ENCODE measurements at places on chromosomes 2 and 18.

- no peak for DNase-seq
Observed at GRCh38 chr2:21118302-21118920, 5.4 kb upstream of the TDRD15 start.

GRCh38 chr2:195596840-195597239, 60.2 kb upstream of the SLC39A10 start:
- no peak for DNase-seq

GRCh38 chr2:189024901-189025618, 50.9 kb downstream of the COL3A1 start:
- DNase-seq: no peak

DNA sequence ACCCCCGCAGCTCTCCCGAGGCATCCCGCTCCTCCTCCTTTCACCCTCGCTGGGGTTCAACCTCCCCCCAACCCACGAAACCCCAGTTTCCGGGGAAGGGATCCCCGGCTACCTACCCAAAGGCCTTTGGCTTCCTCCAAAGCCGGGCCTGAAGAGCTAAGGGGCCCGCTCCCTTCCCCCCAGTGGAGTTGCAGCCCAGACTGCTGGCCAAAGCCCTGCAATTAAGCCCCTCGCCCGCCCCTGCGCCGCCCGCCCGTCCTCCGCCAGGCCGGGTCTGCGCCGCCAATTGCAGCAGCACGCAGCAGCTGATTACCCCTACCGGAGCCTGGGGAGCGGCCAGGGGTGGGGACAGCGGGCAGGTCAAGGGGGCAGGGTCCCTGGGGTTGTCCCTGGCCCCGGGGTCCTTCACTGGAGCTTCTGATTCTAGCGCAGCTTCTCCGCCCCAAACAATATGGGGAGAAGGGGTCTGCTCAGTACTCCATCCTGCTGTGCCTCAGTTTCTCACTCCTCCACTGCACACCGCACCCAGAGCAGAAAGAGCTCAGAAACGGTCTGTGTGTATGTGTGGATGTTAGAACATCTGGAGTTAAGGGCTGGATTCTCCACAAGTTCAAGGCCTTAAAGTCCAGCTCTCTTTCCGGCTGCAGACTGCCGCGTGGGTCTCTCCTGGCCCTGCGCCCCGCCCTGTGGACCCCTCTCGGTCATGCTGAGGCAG, 16.9 kb downstream of the WNT10A start:
- no peak for DNase-seq

GRCh38 chr2:219576505-219577388, 4.6 kb downstream of the INHA start:
- DNase-seq: no peak

GRCh38 chr2:141595316-141595920, 535.4 kb downstream of the LRP1B start:
- DNase-seq: no peak

GRCh38 chr2:72330652-72331051, 183.0 kb upstream of the CYP26B1 start:
- DNase-seq: no peak

DNA sequence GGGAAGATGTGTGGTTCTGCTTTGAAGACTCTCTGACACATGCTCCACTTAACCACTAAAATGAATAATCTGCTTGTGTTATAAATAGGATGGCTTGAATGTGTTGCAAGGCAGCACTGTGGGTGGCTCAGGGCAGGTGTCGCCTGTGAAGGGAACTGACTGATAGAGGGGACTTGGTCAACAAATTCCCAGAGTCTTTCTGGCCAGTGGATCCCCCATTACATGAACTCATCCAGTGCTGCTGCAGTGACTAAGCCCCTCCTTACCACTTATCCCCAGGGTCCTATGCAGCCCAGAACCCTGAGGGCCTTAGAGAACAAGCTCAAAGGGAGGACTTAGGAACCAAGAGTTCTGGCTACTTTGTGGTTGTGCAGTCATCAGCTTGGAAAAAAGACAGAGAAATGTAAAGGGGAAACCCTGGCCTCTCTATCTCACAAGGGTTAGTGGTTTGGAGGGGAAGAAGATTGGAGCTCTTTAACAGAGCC, 226.2 kb upstream of the TNP1 start:
- no peak for DNase-seq

GRCh38 chr2:216399621-216400020, 12.7 kb upstream of the SMARCAL1 start:
- DNase-seq: no peak

GRCh38 chr2:217935901-217936684, 66.7 kb downstream of the TNS1 start:
- DNase-seq: no peak

DNA sequence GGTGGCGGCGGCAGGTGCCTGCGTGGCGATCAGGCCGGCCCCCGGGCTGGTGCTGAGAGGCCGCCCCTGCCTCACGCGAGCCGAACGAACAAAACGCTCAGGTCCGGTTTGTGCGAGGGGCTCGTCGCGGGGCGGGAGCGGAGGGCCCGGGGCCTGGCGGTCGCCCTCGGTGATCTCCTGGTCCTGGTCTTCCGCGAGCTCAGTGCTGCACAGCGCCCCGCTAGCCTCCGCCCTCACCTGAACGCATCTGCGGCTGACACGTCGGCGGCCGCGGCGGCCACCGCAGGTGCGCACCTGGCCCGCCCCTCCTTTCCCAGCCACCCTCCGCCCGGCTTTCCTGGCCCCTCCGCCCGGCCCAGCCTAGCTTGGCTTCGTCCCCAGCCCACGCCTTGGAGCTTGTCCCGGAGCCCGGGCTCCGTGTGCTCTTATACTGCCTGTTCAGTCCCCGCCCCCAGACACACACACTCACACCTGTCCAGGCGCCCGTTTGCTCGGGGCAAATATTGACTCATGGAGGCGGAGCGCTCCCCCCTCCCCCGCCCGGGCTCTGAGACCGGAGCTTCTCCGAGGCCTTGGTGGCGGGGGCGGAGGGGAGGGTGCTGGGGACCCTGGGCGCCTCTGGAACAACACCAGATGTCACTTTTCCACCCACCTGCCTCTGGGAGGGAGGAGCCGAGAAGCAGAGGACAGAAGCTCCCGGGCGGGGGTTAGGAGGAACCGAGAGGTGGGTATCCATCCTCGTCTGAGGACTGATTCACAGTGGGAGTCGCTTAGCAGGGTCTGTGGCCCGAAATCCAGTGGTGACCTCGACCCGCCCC, 8.6 kb upstream of the CRYBA2 start:
- DNase-seq: no peak

- no peak for DNase-seq
Observed at GRCh38 chr2:64828261-64828660, 160.9 kb upstream of the SLC1A4 start.

GRCh38 chr18:63881851-63882250, 5.7 kb upstream of the SERPINB2 start:
- DNase-seq: no peak

DNA sequence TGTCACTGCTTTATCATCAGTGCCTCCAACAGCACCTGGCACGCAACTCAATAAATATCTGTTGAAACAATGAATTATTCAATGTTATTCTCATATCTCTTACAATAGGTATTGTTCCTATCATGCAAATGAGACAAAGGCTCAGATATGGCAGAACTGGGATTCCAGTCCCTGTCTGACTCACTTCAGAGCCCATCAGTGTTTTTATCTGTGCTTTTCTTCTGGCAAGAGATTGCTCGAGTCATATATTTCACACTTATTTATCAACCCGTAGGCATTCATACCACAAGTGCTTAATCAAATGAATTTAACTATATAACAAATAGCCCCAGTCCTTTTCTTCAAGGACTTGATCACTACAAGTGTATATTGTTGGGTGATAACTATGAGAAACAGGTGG, 76.4 kb upstream of the TSPYL6 start:
- DNase-seq: no peak

DNA sequence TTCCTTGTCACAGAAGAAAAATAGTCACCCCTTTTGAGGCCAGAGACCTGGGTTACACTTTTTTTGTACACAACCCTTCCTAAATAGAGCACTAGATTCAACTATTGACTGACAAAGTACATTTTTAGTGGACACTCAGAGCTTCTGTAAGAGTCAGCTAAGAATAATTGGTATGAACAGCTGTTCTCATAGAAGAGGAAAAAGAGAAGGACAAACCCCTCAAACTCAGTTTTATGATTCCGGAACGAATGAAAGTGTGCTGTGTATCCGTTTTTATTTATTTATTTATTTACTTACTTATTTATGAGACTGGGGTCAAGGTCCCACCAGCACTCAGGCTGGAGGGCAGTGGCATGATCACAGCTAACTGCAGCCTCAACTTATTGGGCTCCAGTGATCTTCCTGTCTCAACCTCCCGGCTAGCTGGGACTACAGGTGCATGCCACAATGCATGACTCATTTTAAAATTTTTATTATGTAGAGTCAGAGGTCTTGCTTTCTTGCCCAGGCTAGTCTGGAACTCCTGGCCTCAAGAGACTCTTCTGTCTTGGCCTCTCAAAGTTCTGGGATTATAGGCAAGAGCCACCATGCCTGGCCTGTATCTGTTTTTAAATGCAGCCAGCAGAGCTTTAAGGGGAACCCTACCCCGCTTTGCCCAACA, 36.0 kb upstream of the FZD5 start:
- DNase-seq: no peak

DNA sequence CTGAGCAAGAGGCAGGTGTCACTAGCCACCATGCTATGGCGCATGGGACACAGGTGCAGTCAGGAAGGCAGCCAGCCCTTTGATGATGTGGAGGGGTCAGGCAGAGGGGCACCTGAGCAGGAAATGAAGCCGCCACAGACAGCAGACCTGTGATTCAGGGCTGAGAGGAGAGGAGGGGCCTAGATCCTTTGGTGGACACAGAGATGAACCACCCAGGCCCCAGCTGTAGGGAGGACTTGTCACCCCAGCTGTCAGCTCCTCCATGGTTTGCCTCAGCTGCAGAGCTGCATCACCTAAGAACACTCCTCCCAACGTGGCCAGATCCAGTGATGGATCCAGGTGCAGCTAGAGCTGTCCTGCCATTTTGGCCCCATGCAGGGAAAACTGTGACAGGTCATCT, 11.6 kb downstream of the ASB18 start:
- no peak for DNase-seq

DNA sequence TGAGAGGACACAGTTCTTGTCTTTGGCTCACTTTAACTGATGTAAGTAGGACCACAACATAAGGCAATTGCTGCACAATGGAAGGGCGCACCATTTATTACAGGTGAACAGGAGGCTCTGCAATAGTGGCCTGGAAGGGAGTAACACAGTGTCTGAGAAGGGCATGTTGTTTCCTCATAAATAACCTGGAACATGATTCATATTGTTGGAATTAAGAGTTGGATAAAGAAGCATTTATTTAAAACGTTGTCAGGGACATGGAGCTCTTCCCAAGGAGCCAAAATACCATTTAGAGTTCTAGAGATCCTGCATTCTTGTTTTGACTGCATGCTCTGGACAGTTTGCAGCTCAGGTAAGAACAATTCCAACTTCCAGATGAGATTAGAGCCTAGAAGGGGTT, 110.4 kb downstream of the PLCL1 start:
- no peak for DNase-seq

DNA sequence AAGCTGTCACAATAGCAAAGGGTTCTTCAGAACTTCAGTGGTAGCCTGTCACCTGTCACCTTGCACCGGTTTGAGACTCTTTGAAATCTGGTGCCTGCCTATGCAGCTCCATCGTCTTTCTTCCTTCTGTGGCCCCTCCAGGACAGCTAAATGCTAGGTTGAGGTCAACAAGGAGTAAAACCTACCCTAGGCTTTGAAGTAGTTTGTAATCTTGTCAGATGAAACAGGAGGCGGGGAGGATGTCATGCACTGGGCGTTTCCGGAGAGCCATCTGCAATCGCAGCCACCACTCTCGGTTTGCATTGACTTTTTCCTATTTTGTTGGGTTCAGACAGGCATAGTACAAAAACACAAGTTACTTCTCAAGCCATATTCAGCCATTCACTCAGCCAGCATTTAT, 116.7 kb downstream of the LPIN1 start:
- no peak for DNase-seq

- DNase-seq: no peak
Observed at GRCh38 chr2:227607941-227608340, 6.7 kb downstream of the SCYGR3 start.

DNA sequence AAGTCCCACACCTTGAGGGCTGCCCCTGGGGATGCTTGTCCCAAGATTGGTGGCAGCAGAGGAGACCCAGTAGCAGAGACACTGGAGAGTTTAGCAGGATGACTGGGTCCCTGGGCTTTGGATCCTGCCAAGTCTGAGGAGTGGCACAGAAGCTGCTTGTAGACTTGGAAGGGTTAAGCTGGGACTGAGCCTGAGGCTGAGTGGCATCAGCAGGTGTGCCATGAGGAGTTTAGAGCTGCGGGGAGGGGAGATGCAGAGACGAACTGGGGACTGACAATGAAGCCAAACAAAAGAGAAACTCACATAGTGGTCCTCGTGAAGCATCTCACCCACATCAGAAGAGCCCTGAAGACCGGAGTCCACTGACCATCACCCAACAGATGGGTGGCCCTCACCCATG, 329.7 kb upstream of the KLHL29 start:
- DNase-seq: no peak

DNA sequence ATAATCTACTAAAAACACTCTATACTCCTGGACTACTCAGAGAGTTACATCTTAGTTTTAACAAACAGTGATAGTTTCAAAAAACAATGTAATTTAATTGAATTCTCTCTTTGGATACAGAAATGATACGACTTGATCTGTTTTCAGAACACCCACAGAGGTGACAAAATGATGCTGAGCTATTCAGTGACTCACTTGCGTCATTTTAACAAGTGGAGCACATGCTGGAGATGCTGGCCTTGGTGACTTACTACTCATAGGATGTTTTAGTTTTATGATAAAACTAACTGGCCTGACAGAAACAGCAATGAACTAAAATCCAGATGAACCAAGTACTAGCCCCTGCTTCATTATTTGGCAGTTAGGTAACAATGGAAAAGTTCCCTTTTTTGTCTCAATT, 101.3 kb upstream of the ITGB6 start:
- DNase-seq: no peak

DNA sequence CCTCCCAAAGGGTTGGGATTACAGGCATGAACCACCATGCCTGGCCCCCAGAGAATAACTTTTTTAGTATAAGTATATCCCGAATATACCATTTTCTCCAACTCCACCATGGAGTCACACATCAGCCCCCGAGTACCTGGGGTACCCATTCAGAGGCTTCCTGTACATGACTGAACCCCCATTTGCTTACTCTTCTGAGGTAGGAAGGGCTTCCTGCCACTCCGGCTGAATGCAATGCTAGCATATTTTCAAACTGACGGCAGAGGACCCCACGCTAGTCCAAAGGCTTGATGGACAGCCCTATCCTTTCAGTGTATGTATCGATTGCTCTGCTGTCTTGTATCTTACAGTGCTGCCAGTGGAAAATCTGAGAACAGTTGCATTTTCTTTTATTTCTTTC, 220.6 kb upstream of the SH3BP4 start:
- no peak for DNase-seq

- no peak for DNase-seq
Observed at GRCh38 chr2:75023666-75024455, 65.4 kb downstream of the POLE4 start.

DNA sequence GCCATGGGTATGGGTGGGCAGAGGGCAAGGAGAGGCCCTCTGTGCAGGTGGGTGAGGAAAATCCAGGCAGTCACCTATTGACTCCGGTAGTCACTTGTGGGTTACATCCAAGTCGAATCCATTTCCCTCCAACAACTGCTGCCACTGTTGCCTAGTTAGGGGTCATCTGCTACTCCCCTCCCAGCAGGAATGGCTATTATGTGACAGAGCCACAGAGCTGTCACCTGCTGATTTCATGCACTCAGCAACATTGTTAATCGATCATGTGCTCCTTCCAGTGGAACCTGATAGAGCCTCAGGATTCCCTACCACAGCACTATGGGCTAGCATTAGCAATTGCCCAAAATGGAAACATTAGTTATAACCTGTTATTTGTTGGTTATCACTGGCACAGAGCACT, 31.4 kb downstream of the POLR1A start:
- no peak for DNase-seq

Data from activated T-helper 1 cell treated with Interleukin-2 at 50 U/mL for 16 hours (primary cell).